Right kidney (tissue), 9 donors: ENCODE measurements at places on chromosomes 11 and 22.

DNA sequence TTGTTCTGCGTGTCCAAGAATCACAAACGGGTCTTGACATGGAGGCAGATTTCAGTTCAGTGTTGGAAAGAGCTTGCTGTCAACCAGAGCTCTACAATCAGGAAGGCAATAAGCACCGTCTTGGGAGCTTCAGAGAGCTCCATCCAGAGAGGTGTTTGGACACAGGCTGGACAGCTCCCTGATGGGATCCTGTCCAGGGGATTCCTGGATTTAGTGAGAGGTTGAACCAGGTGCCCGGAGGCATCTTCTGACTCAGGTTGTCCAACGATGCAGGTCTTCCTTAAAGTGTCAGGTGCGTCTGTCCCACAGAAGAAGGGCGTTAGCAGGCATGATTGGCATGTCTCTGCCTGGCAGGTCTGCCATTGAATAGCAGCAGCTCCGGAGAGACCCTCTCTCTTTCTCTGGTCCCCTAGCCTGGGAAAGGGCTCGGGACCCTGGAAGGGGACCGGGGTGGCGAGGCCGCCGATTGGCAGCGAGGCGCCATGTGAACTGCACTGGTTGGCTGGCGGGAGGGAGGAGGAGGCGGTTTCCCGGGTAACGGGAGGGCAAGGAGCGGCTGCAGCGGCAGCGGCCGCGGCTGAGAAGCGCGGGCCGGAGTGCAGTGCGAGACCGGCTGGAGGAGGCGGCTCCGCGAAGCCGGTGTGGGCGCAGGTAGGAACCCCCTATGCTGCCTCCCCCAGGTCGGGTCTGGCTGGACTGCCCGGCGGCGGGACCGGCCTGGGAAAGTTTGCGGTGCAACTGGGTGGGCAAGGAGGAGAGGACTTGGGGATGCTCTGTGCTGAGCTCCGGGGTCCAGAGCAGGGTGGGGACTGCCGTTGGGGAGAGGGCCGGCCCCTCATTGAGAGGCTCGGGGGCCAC is 104.1 kb upstream of the E2F8 start:
- DNase-seq = peak; percentile 59

- DNase-seq = peak; percentile 64
Observed at GRCh38 chr22:27726686-27727449, 74.7 kb downstream of the MN1 start.

DNA sequence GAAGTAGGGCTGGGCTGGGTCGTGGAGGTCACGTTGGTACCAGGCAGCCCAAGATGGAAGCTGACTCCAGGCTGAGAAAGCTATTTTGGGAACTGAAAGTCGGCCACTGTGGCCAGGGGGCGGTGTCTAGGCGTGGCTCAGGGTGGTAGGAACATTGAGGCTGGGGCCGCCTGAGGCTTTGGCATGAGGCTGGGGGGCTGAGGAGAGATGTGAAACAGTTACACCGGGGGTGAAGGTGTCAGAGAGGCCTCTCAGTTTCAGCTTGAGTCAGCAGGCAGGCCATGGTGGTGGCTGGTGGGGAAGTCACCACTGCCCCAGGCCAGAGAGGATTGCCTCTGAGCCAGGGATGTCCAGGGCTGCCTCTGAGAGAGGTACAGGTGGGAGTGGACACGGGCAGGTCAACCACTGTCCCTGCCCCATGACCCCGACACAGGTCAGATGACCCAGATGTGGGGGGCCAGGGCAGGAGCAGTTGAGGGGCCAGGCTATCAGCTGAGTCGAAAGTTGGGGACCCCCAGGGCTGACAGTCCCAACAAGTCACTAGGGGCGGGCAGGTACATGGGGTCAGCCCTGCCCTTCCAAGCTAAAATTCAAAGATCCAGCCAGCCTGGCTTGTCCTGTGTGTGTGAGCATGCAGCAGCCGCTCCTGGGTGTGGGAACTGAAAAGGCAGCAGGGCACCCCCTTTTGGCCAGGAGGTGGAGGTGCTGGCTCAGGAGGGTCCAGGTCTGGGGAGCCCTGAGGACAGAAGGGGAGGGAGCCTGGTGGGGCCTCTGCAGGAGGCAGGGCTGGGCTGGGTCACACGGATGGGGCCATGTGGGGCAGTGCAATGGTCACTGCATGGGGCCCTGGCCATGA is 7.2 kb downstream of the KCNK7 start:
- no peak for DNase-seq

GRCh38 chr11:11022125-11022730 is 164.4 kb upstream of the ZBED5 start:
- DNase-seq = no peak

DNA sequence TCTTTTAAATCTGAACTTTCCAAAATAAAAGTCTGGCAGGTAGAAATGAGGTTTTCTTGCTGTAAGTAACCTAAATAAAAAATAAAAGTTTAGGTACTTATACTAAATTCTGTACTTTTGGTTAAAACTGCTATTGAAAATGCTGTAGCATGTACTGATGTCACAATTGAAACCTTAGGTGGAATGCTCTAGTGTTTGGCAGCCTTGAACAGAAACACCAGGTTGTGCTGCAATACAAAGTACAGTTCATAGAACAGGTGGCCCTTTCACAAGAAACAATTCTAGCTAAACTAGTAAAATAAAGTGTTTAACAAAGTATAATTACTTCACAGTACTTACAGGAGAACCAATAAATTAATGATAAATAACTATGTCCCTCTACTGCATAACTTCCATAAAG is 25.1 kb downstream of the NPAT start:
- no peak for DNase-seq

DNA sequence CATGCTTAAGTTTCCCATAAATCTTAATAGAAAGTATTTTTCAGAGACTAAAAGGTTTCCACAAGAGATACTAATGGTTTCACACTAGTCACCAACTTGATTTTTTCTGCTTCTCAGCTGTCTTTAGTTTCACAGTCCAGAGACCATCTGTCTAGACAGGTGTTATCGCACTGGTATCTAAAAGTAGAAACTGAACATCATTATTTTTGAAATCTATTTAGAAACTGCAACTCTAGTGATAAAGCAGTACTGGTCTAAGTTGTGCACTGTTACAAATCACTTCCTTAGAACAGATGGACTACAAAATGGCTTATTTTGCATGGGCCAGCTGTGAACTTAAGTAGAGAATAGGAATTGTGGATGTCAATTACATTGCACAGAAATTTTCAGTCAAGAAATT is 78.0 kb downstream of the CNTN5 start:
- DNase-seq = no peak

DNA sequence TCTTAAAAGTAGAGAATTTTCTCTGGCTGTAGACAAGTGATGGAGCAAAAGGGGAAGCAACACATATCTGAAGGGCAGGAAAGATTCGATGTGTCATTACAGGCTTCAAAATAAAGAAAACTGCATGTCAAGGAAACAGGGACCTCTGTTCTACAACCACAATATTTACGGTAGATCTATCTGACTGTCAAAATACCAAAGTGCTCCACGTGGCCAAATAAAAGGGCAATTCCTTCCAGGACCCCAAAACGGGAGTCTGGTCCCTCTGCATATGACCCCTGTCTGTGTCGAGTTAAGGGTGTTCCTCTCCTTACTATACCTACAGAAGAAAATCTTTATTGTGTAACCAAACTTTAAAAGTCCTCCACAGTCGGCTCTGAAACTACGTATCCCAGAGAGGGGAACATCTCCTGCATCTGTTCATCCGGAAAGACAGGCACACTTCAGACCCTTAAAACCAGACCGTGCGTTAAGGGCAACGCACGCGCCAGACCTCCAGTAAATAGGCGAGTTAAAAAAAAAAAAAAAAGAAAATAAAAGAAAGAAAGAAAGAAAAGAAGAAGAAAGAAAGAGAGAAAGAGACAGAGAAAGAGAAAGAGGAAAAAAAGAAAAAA is 756 bp downstream of the CLNS1A start:
- DNase-seq = no peak

DNA sequence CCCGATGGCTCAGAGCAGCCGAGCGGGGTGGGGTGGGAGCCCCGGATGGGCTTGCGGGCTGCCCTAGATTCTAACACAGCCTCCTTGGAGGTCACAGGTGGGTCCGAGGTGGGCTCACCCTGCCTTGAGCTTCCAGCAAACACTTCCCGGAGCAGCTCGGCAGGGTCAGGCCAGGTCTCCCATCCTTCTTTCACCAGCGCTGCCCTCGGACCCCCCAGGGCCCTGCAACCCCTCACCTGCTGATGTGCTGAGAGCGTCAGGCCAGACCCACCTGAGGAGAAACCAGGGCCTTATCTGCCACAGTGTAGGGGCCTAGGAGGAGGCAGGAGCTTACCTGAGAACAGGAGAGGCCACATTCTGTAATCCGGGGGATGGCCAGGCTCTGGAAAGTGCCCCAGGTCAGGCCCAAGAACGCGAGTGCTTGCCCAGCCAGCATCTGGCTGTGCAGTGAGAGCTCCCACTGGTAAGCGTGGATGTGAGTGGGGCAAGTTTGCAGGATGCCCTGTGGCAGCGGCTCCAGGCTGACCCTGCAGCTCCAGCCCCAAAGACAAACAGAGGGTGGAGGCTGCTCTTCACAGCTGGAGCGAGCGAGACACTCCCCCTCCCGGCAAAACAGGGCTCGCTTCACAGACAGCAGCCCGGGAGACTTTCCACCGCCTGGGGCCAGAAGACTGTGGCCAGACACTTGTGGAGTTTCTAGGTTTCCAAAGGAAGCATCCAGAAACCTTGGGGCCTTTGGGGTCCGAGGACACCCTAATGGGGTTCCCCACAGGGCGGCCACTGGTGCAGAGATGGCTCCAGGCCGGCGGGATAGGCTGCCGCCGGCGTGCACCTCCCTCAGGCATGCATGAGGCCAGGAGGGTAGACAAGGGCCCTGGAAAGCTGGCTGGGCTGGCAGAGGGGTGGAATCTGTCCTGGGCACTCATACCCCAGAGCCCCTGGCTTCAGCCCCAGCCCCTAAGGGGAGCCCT is at the start of gene IL17REL:
IL17REL (minus strand) TSS at position 555 of the 971 bp plus-strand sequence; CDS start at position 436, 119 bp downstream.
- DNase-seq = peak; percentile 29

DNA sequence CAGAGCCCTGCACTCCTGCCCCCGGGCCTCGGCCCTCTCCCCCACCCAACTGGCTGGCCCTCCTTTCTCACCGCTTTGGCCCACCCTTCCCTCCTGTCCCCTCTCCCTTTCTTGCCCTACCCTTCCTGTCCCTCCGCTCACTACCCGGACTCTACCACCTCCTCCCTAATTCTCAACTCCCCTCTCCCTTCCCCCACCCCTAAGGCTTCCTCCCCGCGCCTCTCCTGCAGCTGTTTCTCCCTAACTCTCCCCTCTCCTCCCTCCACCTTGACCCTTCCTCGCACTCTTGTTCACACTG is 421 bp downstream of the SLC15A3 start:
- peak; percentile 46 for DNase-seq

DNA sequence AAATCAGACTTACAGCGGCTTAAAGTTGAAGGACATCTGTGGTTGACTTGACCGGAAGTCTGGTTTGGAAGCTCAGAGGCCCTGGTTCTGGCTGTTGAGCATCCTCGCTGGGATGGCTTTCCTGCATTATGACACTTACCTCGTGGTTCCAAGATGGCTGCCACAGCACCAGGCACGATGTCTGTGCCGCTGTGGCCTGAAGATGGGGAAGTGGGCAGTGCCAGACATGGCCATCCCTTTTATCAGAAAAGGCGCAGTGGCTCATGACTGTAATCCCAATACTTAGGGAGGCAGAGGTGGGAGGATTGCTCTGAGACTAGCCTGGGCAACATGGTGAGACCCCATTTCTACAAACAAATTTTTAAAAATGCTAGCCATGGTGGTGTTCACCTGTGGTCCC is 40.5 kb downstream of the CD82 start:
- no peak for DNase-seq

DNA sequence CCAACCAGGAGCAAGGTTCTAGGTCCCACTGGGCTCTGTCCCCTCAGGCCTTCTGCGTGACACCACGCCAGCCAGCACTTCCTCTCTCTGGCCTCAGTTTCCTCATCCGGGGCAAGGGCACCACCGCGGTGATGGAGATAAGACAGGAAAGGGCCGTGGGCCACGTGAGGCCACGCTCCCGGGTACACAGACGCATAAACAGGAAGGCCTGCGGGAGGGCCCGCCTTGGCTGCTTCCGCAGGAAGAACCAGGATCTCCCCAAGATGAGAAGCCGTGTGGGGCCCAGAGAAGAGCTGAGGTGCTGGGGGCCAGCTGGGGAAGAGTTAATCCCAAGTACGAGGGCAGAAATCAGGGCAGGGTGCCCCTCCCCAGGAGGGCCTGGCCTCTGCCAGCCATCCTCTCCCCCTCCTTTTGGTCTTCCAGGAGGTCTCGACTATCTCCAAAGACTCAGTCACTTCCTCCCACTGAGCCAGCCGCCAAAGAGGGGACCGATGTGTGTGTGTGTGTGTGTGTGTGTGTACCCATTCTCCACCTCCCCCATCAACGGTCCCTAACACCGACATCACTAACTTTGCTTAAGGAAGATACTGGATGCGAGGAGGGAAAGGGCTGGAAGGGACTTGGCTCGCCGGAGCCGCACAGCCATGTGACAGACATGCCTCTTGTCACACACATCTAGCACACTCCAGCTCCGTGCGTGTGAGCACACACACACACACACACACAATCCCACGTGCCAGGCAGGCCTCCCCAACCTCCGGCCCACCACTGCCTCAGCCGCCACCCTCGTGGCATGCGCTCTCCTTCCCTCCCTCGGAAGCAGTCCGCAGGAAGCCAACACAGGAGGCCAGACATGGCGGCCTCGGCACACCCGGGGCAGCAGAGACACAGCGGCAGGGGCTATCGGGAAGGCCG is 1.4 kb downstream of the MFNG start:
- peak; percentile 46 for DNase-seq

DNA sequence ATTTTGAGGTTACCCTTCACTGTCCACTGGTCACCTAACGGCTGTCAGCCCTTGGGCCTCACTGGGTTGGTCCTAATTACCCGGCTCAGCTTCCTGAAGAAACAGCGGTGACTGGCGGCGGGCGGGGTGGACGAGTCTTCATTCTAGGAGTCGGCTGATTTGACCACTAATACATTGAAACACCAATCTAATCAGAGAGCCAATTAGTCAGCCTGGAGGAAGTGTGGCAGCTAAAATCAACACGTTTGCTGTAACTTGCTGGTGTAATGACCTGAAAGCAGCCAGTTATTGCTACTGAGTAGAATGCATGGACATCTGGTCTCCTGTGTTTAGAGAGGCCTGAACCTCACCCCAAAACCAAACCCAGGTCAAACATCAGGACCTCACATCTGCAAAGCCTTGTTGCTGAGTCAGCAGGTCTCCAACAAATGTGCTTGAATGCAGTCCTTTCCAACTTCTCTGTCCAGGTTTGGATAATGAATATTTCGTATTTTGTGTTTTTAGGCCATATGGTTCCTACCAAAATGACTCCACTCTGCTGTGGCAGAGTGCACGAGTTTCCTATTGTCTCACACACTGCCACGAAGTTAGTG is 496.4 kb downstream of the BRD1 start:
- no peak for DNase-seq

DNA sequence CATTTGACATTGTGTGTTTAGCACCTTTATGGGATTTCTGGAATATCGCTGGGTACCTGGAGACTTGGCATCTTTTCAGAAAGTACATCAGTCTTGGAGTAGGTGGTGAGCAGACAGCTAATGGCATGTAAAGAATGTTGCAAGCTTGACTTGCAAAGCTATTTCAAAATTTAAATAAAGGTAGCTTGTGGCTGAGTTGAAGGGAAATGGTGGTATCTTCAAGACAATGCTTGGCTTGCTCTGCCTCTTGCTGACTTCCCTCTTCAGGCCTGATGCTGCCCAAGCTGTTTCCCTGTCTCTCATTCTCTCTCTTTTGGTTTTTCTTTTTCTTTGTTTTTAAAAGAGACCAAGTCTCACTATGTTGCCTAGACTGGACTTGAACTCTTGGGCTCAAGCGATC is 13.2 kb downstream of the ZNRF3 start:
- DNase-seq = no peak
